ENCODE measurements at places on chromosomes 1 and 21. TPM values are rescaled to one million over a fixed set of nuclear protein-coding genes. Genes with fewer than 3 reads are reported as not detected.

DNA sequence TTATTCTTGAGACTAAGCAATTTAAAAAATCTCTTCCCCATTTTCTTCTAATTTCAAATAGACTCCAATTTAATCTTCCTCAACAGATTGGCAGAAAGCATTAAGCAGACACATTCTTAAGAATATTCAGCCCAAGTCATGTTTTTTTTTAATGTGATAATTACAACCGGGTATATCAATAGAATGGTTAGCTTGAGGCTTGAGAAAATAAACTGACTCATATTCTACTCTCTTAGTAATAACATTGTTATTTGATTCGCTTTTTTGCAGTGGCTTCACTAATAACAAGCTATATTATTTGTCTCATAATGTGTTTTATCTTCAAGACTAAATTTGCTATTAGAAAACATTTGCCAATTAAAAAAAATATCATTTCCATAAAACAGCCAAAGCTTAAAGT lies 488.6 kb upstream of the RGS18 start:
- H3K36me3 ChIP-seq = no peaks in the 10 kb centered on the region
- peaks cover 9% of the 10 kb centered on the region for H3K4me1 ChIP-seq
- H3K27ac ChIP-seq = no peak overlapping the region
- no peak for DNase-seq
- H3K4me3 ChIP-seq = no peak overlapping the region

DNA sequence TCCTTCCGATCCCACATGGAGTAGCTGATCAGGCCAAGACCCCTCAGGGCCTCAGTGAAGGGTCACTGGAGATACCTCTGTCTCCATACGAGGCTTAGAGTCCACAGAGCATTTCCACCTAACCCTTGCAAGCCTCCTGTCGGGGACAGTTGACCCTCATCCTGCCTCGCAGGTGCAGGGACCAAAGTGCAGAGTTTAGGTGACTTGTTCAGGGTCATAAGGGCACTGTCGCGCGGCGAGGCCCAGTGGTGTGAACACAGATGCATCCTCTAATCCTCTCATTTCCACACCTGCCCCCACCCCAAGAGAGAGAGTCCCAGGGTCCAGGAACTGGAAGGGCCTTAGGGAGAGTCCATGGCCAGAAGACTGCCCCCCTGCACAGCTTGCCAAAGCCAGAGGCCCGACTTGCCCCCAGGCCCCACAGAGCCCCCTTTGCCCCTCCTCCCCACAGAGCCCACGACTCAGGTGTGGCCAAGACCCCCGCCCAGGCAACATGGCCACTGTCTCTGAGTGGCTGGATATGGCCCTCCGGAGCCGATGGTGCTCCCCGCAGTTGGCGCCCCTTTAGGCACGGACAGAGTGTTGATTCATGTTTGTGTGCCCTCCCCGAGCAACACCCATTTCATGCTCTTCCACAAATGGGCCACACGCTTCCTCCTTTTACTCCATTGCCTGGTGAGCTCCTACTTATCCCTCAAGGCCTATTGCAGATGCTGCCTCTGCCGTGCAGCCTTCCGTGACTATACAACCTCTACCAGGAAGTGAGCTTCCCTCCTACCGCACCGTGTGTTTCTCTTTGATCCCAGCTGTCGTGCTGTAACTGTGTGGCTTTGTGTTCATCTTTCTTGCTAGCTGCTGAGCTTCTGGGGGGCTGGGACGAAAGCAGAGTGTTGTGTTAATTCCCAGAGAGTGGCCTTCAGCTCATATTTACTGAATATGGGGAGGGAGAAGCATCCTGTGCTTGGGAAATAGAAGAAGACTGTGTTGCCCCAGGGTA lies 1.7 kb downstream of the TRPM2 start:
- no peak for DNase-seq
- H3K4me3 ChIP-seq = no peak overlapping the region
- H3K36me3 ChIP-seq = no peaks in the 10 kb centered on the region
- H3K27ac ChIP-seq = no peak overlapping the region

GRCh38 chr1:230807029-230807428 lies 59.8 kb downstream of the CAPN9 start:
- no peak for DNase-seq
- no peaks in the 10 kb centered on the region for H3K36me3 ChIP-seq
- H3K27me3 ChIP-seq = no peaks in the 10 kb centered on the region
- H3K27ac ChIP-seq = no peak overlapping the region
- H3K4me1 ChIP-seq = no peaks in the 10 kb centered on the region

DNA sequence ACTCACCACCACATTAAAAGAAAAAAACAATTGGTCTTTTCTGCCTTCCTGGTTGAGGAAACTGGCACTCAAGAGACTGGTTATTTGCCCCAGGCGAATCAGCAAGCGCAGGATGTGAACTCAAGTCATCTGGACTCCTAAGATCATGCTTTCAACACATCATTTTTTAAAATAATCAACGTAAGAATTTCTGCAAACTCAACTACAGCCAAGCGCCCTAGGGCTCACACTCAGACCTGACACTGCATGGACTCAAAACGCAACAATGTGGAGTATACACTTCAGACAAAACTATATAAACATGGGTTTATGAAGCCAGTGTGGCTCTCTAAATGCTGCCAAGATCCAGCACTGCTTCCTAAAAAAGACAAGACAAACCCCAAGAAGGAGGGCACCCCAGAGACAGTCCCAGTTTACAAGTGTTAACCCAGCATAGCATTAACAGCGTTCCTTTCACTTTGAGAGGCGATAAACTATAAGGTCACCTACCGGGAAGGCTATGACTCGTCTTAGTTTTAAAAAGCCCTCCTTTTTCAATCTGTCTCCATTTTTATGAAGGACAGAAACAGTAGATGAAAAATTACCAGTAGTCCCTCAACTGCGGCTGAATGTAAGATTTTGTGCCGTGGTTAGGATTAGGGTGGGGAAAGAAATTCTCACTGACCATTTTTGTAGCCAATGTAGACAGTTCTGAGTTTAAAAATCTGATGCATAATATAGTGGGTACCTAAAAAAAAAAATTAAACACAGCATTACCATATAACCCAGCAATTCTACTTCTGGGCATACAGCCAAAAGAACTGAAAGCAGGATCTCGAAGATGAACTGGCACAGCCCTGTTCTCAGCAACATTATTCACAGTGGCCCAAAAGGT lies 54.8 kb downstream of the SIPA1L2 start:
- no peak for DNase-seq
- H3K27ac ChIP-seq = no peak overlapping the region
- no peaks in the 10 kb centered on the region for H3K27me3 ChIP-seq
- H3K36me3 ChIP-seq = no peaks in the 10 kb centered on the region

DNA sequence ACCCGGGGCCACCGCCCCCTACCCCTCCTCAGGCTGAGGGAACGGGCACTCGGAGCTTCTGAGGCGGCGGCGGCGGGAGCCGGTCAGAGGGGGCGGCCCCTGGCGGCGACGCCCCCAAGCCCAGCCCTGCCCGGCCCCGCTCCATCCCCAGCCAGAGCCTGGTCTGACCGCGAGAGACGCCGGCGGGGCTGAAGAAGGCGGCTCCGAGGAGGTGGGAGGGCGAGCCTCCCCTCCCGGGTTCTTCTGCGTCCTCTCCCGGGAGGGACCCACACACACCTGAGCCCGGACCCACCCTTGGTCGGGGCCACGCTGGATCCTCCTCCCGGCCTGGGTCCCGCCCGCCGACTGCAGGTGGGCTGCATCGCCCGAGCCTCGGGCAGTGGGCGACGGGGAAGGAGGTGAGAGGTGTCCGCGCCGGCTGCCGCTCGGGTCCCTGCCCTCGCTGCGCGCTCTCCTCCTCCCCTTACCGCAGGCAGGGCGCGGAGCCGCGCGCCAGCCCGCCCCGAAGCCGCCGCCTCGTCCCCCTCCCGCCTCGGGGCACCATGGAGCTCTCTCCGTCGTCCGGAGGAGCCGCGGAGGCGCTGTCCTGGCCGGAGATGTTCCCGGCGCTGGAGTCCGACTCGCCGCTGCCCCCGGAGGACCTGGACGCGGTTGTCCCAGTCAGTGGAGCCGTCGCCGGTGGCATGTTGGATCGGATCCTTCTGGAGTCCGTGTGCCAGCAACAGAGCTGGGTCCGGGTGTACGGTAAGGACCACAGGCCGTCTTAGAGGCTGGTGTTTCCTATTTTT lies at the start of gene RASAL2:
Gene RASAL2, plus strand, starts transcription at position 154 of the 788 bp plus-strand sequence. Its CDS starts 389 bp downstream, at position 543.
- peaks cover 55% of the 10 kb centered on the region for H3K4me1 ChIP-seq
- peak within 1 kb of the TSS; percentile 85 for H3K4me3 ChIP-seq
- H3K27ac ChIP-seq = peak within 1 kb of the TSS; percentile 76
- no peaks in the 10 kb centered on the region for H3K27me3 ChIP-seq
- DNase-seq = peak; percentile 77

- no peaks in the 10 kb centered on the region for H3K4me1 ChIP-seq
- no peak for DNase-seq
- H3K27me3 ChIP-seq = no peaks in the 10 kb centered on the region
- H3K27ac ChIP-seq = no peak overlapping the region
Measured at GRCh38 chr1:79811173-79811572, 804.6 kb upstream of the ADGRL4 start.

DNA sequence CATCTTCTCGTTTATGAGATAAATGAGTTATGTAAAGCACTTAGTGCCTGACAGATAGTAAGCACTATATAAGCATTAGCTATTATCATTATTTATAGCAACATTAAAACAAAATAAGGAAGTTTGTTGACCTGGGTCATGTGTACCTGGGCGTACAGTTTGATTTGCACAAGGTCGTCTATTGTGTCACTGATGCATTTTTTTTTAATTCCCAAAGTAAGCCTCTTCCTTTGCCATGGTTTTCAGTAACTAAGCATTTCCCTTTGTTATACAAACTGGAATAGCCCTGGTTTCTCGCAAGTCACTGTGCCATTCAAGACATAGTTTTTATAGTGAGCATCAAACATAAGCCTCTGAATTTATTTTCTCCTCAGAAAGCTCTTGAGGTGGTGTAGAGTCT lies 72.2 kb downstream of the CACHD1 start:
- no peaks in the 10 kb centered on the region for H3K4me1 ChIP-seq
- no peak for DNase-seq
- no peak overlapping the region for H3K4me3 ChIP-seq
- no peak overlapping the region for H3K27ac ChIP-seq
- H3K27me3 ChIP-seq = no peaks in the 10 kb centered on the region

Gene DCST1
- 0.43 TPM for total RNA-seq

Data from PC-9 (cell line).